ENCODE measurements at places on chromosomes 1 and 21.

GRCh38 chr1:110875216-110875731, 2.3 kb downstream of the CD53 start:
- DNase-seq: no peak

- no peak for DNase-seq
These were observed 132.0 kb upstream of the ZC3H11B start for GRCh38 chr1:219744652-219745469.

- no peak for DNase-seq
These were observed 141.4 kb upstream of the BEND5 start for GRCh38 chr1:48917901-48918603.

- no peak for DNase-seq
These were observed 67.0 kb downstream of the TBX19 start for GRCh38 chr1:168347630-168348029.

GRCh38 chr1:218705911-218706893, 361.1 kb downstream of the TGFB2 start:
- no peak for DNase-seq

DNA sequence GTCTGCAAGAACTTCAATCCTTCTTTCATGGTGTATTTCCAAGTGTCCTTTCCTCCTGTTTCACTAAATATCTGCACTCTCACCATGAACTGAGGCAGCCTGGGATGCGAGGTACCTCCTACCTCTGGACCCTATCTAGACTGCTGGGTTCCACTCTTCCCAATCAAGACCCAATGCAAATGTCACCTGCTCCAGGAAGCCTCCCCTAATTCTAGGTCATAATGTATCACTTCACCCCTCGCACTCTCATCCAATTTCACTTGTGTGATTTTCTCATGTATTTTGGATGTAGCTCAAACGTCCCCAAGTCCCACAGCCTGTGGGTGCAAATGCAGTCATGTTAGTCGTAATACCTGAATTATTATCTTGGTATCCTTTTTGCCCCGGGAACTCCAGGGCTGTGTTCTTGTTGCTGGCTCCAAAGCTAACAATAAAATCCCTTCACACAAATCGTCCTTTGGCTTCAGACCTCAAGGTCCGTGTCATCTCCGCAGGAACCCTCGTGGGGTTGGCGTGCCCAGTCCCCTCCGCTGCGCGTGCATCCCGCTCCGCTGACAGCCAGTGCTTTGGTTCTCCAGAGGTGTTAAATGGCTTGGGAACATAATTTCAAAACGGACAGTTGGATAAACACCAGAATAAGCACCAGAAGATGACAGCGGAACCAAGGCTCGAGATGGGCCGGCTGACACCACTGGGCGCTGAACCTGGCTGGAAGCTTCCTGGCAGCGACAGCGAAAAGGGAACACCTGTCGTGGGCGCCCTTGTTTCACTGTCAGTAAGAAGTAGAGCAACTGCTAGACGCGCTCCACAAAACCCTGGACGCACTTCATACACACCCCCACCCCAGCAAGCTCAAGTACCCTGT, 1.0 kb upstream of the BACH1 start:
- no peak for DNase-seq

DNA sequence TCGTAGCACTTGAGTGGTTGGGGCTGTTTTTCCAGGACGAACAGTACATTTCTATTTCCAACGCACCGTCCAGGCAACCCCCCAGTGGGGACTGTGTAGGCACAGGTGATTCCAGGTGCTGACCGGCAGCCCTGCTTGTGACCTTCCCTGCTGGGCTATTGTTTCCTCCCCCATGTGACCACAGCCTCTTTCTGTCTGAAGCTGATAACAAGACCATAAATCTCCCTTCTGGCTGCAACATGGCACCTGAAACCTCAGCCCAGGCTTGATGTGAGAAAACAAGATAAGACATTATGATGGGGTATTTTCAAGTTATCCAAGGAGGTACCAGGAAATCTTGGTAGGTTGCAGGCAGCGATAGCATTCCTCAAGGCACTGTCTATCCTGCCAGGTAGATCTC, 48.2 kb downstream of the HLX start:
- DNase-seq: no peak

DNA sequence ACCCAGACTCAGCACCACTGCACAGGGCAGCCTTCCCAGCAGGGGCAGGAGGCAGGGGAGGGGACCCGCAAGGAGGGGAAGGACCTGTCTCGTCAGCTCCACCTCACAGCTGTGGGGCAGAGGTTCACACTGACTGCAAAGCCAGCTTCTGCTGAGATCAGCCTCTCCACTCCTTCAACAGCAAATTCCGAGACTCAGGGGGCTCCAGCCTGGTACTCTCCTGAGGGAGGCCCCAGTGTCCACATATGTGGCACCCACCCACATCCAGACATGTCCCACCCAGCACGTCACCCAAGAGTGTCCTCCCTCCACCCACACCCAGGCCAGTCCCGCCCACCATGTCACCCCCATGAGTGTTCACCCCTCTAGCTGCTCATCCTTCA, 329.5 kb downstream of the NPHP4 start:
- DNase-seq: no peak

- DNase-seq: no peak
These were observed 68.2 kb downstream of the ERO1B start for GRCh38 chr1:236213534-236213933.

DNA sequence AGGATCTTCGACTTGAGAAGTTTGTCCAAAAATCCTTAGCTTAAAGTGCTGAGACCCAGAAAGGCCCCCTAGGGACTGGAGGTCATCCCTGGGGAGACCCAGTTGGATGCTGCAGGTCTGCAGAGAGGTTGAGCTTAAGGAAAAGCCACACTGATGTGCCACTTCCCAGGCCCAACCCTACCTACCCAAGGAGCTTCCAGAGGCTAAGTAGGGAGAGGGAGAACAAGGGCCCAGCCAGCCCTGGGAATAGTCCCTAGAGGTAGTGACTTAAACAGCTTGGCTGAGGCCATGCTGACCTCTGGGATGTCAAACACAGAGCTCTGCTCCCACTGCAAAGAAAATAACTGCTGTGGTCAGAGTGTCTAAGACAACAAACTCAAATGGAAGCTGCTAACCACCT, 693.7 kb downstream of the MATN1 start:
- DNase-seq: no peak

- no peak for DNase-seq
These were observed 99.0 kb upstream of the LBR start for GRCh38 chr1:225526878-225527277.

DNA sequence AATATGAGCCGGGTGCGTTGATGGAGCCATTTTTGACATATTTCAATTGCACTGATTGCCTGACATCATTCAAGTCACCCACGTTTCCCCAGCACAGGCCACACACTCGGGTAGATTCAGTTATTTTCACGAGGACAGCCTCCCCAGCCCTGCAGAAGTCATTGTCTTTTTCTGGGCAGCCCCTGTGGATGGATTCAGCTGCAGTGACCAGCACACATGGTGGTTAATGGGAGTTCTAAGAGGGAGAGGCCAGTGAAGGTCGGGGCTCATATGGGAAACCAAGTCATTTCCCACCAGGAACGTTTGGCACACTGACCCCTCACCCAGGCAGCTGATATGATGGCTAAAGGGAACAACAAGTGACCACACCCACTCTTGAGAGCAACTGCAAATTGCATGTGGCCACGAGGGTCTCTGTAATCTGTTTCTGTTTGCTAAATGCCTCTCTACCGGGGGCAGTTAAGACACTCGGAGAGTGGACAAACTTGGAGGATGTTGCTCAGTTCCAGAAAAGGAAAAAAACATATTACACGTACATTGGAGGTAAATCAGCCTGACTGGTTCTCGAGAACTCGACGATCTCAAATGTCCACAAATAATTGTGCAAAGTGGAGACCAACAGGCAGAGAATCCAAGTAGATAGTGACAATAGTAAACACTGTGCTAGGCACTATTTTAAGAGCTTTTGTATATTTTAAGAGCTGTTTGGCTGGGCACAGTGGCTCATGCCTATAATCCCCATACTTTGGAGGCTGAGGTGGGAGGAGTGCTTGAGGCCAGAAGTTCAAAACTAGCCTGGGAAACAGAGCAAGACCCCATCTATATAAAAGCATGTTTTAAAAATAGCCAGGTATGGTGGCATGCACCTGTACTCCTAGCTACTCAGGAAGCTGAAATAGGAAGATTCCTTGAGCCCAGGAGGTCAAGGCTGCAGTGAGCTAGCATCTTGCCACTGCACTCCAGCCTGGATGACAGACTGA, 167.2 kb upstream of the IRF2BP2 start:
- no peak for DNase-seq

GRCh38 chr1:212606395-212607205, 2.0 kb upstream of the ATF3 start:
- peak; percentile 33 for DNase-seq

DNA sequence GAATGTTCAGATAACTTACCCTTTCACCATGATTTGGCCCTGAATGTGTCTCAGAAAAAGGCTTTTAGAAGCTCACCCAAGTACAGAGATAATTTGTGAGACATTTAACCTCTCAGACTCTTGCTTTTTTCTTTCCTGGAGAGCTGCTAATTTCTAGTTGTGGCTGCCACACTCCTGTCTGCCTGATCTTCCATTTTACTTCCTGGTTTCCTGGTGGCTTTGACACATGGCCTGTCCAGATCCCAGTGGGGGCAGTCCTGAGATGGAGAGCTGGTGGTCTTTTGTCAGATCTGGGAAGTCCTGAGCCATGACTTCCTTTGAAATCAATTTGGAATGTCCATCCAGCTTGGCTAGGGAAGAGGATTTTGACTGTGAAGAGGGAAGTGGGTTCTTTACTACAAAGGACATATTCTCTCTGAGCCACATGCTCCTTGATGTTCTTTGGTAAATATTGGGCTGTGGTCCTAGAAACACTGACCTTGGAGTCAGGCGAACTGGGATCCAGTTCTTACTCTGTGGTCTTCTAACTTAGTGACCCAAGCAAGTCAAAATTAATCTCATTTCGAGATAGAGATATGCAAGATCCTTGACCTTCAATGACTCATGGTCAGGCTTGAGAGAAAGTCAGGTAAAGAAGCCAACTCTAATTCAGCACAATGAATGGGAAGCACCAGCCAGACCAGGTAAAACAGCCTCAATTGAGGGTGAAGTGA, 78.0 kb upstream of the HSD17B7 start:
- DNase-seq: no peak

DNA sequence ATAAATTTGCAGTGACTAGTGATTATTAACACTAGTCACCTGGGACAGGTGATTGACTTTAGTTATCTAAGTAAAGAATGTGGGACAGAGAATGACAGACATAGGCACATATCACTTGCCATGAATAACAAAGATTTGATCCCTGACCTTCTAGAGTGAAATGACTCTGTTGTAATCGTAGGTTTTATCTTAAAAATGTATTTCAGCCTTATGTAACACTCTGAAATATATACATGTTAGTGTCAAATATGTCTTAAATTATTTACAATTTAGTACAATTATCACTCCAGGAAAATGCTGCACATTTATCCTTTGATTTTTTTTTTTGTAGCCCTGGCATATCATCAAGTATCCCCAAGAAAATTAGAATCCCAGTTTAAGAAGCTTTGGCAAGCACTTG, 186.4 kb upstream of the PTGFR start:
- no peak for DNase-seq

- DNase-seq: no peak
These were observed 20.0 kb downstream of the METTL13 start for GRCh38 chr1:171801487-171801891.

- no peak for DNase-seq
These were observed 11.7 kb upstream of the SH3GLB1 start for GRCh38 chr1:86692641-86693040.

DNA sequence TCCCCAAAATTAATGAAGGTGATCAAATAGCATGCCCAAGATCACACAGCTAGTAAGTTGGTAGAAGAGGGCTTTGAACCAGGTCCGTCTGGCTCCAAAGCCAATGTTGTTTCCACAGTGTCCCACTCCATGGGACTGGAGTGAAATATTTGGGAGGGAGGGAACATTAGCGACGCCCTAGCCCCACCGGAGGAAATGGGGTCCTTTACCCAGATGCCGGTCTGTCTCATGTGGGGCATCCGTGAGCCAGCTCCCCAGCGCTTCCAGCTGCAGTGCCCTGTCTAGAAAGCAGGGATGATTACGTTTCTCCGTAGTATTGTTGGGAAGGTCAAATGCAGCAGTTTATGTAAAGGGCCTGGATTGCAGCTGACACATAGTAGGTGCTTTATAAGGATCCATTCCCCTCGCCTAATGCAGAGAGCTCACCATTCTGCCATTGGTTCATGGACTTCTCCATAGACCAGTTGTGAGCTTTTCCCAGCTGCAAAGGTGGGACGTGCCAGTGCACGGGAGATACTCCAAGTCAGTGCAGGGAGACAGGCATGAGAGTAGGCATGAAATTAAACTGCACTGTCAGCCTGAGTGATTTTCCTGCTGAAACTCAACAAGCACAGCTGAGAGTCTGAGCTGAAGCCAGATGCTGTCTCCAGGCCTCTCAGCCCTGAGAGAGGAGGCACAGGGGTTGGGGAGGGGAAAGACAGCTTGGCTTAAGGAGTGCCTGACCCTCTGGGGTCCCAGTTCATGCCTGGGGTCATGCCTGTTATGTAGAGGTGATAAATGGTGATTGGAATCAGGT, 24.7 kb downstream of the QSOX1 start:
- DNase-seq: no peak

DNA sequence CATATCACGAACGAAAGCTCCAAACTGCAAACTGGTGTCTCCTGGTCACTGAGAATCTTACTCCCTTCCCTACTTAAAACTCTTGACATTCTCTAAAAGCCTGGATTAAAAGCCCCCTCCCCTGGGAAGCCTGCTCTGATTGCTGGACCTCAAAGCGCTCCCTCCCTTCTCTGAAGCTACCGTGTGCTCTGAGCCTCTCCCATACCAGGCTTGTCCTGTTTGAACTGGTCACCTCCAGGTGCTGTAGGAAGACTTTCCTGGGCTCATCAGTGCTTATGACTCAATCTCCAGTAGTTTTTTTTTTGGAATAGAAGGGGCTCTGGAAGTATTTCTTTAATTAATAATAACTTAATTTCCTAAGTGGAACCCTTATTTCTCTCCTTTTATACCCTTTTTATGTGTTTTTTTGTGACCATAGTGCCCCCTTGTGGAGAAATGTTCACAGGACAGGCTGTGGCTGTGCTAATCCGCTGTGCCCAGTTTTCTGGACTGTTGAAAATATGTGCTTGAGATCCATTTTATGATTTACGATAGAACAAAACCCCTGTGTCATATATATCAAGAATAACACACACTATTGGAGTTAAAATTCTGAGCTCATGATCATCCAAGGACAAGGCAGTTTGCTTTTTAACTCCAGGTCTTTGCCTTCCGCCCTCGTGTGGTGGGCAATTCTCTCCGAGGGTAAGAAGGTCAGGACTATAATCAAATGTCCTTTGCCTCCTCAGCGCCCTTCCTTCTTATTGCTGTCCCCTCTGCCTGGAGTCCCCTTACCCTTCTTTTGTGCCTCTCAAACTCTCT, 16.9 kb downstream of the MTARC1 start:
- DNase-seq: no peak

GRCh38 chr21:16563795-16564194, 834.0 kb downstream of the USP25 start:
- no peak for DNase-seq

DNA sequence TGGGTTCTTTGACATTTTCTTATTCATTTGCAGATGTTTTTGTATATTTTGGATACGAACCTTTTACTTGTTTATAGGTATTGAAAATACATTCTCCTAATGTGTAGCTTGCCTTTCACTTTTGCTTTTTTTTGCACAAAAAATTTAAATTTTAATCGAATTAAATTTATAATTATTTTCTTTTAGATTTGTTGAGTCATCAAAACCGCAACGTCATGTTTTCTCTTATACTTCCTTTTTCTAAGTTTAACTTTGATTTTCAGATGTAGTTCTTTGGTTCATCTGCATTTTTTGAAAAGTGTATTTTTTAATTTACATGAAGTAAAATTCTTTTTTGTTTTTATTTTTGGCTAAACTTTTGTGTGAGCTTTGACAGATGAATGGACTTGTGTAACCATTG, 243.7 kb upstream of the DPYD start:
- no peak for DNase-seq

All from stimulated activated CD8-positive, alpha-beta memory T cell treated with anti-CD3 and anti-CD28 coated beads, Interleukin-2, amount 100 ng/mL, for 1 hour (primary cell).